Suprapubic skin (tissue), 4 donors: ENCODE measurements at places on chromosomes 11 and 22. TPM values are rescaled to one million over a fixed set of nuclear protein-coding genes. Genes with fewer than 3 reads are reported as not detected.

The TMPRSS6 gene
- 0.47 TPM for total RNA-seq

The MMP8 gene
- 0.15 TPM for total RNA-seq

GRCh38 chr11:58629857-58630256, 7.4 kb downstream of the CNTF start:
- DNase-seq: no peak

DNA sequence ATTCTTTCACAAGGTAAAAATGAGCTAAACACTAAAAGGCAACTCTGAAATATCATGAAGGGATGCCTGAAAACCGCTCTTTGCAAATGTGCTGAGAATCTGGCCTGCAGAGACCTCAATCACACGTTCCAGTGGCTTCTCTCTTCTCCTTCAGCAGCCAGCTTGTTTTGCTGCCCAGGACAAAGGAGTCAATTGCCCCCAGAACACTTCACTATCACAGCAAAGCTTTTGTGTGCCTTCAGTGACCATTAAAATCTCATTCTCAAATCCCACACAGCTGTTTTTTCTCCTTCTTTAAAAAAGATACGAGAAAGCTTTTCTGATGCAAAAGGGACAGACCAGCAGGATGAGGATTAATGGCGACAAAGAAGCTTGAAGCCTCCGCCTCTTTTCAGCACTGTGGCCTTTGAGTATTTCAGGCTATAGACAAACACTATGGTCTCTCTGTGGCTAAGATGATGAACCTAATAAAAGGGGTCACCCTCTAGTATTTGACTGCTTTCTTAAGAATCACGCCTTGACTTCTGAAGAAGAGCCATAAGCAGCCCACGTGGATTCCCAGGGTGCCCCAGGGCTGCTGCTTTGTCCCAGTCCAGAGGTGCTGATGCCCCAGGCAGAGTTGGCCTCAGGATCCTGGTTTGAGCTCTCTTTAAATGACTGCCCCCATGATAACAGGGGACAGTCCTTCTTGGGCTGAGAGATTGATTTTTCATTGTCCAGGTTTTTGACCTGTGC, 33.4 kb upstream of the NRIP3 start:
- DNase-seq: no peak

DNA sequence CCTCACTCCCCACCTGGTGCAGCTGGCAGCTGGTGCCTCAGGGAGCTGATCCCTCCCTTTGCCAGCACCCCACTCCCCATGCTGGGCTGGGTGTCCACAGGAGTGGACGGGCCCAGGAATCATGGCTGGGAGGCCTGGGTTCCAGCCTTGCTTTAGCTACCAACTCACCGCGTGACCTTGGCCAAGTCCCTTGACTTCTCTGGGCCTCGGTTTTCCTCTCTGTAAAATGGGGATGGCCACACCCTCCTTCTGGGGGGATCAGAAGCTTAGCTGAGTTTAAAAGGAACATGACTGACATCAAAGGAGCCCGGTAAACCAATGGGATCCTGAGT, 116.9 kb downstream of the KIAA1671 start:
- DNase-seq: no peak
